ENCODE measurements at places on chromosomes 12 and 14. TPM values are rescaled to one million over a fixed set of nuclear protein-coding genes. Genes with fewer than 3 reads are reported as not detected.
A peak's percentile ranks its signal among the peaks of the same experiment; 100 is the strongest.

The NANOG gene
- not detected for total RNA-seq

The ZDHHC22 gene
- total RNA-seq, result not detected

The DCN gene
- not detected for total RNA-seq

The GLI1 gene
- 0.48 TPM for total RNA-seq

The BHLHE41 gene
- not detected for total RNA-seq

The KRT82 gene
- not detected for total RNA-seq

The NDRG2 gene
- total RNA-seq, result 8.3 TPM

DNA sequence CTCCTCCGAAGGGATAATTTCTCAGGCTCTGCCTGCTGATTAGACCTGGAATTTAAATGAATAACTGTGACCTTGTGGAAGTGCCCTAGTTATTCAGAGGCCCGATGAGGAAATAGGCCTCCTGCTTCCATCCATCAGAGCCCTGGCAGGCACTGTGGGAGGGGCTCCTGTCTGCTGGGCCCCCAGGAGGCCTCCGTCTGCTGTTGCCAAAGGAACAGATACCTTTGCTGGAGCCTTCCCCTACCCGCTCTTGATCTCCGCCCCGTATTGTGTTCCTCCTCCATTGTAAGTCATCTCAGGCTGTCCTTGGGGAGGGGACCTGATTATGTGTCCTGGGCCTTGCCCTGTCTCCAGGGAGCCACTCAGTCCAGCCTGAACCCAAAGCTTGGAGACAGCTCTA, 112.3 kb downstream of the NRXN3 start:
- no peak for DNase-seq

- no peak for DNase-seq
Observed at GRCh38 chr14:101757839-101758211, 3.7 kb upstream of the PPP2R5C start.

- no peak for DNase-seq
Observed at GRCh38 chr12:67810166-67810565, 161.6 kb downstream of the DYRK2 start.

- no peak for DNase-seq
Observed at GRCh38 chr12:49643961-49644619, 20.7 kb downstream of the PRPF40B start.

DNA sequence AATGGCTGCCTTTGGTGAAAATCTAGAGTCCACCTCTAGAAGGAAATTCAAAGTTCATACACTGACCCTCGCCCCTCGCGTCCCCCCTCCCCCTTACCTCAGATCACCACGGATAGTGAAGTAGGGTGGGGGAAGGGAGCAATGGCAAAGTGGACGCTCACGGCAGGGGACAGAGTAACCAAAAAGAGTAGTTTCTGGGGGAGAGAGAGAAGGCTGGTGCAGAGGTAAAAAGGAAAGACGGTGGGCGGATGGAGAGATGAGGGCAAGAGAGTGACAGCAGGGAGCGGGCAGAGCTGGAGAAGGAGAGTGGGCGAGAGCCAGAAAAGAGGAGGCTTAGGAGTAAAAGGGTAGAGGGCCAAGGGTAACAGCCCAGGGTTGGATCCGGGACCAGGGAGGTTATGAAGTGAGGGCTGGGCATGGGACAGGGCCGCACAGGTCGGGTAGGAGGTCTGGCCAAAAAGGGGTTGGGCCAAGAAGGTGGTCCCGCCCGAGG, 423 bp downstream of the ALDH6A1 start:
- no peak for DNase-seq

GRCh38 chr12:30439201-30439600, 256.5 kb downstream of the IPO8 start:
- no peak for DNase-seq

GRCh38 chr14:32932914-32933628, 5.6 kb upstream of the NPAS3 start:
- no peak for DNase-seq

GRCh38 chr12:115840159-115840558, 437.3 kb downstream of the MED13L start:
- DNase-seq, result no peak

GRCh38 chr14:56751471-56751870, 58.8 kb downstream of the OTX2 start:
- DNase-seq, result no peak

DNA sequence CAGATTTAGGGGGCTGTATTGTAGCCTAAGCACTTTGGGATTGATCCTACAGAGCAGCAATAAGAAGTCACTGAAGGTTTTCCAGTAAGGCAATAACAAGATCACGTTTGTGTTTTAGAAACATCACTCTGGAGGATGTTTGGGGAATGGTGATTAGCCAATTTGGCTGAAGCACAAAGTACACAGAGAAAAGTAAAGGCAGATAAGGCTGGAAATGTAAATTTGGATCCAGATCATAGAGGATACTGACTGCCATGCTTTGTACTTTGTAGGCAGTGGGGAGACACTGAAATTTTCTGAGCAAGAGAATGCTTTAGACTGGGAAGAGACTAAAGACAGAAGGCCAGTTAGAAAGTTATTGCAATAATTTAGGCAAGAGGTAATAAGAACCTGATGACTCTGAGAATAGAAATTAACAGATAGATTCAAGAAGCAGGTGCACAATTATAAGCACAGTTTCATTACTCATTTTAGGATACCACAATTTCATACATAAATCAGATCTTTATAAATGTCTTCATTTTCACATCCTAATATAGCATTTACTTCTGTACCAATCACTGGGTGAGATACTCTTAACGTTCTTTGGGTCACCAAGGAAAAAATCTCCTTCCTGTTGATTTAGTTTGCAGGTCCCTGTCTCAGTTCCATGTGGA, 314.5 kb upstream of the GARIN6 start:
- no peak for DNase-seq

DNA sequence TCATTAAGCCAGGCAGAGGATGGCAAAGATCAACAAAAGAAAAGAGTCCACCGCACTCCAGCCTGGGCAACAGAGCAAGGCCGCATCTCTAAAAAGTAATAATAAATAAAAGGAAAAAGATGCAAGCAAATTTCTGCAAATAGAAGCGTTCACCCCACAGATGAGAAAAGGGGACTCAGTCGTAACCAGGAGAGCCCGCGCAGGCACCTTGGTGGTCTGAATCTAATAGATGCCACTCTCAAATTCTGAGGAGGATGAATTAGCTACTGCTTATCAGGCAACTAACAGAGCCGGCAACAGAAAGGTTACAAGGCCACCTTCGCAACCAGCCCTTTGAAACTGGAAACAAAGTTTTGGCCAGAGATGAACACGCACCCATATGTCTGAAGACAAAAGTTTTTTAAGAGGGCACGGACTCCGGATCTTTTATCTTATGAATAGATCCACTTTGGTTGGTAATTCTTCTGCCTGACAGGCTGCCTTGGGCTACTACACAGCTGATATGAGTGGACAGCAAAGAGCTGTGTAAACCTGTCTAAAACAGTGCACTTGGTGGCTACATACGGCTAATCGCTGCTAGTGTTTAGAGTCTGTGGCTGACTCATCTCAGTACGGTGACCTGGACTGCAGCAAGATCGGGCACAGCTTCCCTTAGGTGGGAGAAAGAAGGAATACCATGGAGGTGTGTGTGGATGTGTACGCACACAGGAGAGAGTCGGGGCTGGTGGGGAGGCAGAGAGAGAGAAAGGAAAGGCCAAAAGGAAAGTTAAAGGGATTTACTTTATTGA, 32.9 kb upstream of the TTC7B start:
- DNase-seq, result no peak

- DNase-seq, result no peak
Observed at GRCh38 chr14:102297436-102298170, 7.4 kb downstream of the MOK start.

DNA sequence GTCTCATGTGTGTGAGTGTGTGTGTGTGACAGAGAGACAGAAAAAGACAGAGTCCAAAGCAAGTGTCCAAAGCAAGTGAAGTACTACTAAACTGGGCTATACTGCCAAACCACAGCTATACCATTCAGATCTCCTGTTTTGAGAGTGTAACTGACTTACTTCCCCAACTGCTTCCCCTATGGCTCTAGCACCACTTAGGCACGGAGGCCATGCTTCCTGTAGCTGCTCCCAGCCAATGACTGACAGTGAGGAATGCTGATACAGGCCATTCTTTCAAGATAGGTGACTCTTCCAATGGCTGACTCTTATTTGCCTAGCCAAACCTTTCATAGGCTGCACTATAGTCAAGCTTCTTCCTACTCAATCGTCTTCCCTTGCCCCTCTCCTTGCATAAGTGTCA, 393.2 kb downstream of the BCAT1 start:
- DNase-seq, result no peak

DNA sequence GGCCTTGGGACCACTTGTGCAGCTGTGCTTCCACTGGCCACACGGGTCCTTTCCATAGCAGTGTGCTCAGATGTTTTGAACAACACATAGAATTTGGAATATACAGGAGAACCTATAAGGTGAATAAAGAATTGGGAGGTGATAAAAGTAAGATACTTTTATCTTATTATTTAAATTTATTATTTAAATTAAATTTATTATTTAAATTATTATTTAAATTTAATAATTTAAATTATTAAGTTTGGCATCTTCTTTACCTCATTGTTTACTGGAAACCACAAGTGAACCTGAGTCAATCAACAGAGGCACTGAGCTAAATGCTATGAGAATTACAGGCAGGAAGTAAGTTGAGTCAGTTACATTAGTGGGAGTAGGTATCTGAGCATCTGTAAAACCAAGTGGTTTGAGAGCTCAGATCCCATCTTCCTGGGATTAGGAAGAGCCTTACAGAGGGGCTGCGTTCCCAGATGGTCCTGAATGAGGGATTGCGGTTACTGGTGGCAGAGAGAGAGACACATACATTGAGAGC, 103.1 kb downstream of the ESR2 start:
- no peak for DNase-seq

- no peak for DNase-seq
Observed at GRCh38 chr14:95052016-95052585, 105.2 kb downstream of the DICER1 start.

DNA sequence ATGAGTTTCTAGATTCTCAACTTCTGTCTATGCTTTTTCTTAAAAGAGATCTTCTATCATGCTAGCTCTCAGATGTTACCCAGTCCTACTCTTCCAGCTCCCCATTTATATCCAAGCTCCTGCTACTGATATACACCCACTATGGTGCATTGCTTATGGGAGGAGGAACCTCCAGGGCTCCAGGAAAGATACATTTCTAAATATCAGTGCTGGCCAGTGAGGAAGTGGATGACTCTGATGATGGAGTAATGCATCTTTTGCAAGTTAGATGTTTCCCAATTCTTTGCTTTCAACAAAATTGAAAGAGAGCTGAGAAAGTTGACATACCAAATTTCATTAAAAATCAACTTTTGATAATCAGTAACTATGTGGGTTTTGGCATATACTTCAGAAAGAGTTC, 105.7 kb upstream of the RESF1 start:
- DNase-seq, result no peak

- no peak for DNase-seq
Observed at GRCh38 chr12:1544996-1545700, 49.2 kb downstream of the FBXL14 start.

GRCh38 chr12:53200107-53200457, 7.0 kb downstream of the ITGB7 start:
- no peak for DNase-seq

- no peak for DNase-seq
Observed at GRCh38 chr14:61233436-61233956, 47.6 kb downstream of the TMEM30B start.

DNA sequence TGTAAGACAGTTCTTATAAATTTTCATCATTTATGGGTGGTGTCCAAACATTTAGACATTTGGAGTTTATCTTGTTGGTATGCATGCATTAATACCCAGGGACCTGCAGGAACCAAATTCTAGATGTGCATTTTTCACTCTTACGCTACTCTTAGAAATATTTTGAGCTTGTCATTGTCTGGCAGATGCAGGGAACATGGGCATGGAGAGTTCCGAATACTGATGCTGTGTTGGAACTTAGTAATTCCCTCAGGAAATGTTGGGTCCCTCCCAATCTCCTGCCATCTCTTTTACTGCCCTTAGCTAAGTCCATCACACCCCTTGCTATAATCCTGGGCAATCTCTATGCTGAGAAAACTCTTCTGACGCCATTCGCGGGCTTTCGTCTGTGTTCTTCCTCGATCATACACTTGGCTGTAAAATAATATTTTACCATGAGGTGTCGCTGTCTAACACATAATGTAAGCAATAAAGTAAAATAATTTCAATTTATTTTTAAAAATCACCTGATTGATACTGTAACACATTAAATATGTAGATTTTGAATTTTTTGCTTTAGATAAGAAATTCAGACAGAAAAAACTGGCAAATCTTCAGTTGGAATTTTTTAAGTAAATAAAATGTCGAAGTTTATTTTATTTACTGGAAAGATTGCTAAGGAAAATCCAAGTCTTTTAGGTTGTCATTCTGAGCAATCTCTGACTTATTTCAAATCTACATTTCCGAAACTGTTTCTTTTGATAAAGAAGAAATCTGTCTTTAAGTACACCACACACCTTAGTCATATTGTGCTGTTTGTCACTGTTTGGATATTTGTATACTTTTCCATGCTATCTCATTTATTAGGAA, 304.1 kb upstream of the SSTR1 start:
- DNase-seq, result no peak

GRCh38 chr14:90373887-90374286, 22.9 kb upstream of the CALM1 start:
- DNase-seq, result no peak

DNA sequence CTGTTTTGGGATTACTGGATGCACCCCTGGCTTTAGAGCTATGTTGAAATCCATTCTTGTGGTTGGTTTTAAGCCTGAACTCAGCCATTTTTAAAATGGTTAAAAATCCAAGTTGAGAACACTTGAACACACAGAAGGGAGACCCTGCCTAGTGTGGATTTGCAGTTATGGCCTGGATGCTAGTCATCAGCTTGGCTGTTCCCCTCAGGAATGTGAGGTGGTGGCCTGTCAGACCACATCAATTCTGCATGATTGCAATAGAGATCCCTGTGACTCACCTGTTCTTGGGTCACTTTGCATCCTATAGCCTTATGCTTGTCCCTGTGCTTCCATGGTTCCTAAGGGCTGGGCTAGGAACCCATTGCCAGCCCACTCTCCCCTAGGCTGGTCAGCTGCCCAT, 454.1 kb downstream of the ATP23 start:
- DNase-seq, result no peak

- DNase-seq, result no peak
Observed at GRCh38 chr12:84986586-84986985, 49.5 kb downstream of the TSPAN19 start.

DNA sequence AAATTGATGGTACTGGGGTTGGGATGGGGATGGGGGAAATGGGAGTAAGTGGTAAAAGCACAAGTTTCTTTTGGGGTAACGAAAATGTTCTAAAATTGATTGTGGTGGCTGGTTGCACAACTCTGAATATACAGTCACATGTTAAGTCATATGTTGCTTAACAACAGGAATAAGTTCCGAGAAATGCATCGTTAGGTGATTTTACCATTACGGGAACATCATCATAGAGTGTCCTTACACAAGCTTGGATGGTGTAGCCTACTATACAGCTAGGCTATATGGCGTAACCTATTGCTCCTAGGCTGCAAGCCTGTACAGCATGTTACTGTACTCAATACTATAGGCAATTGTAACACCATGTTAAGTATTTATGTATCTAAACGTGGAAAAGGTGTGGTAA, 31.0 kb downstream of the ITGA7 start:
- no peak for DNase-seq

- DNase-seq, result peak; percentile 75
Observed at GRCh38 chr14:68977718-68978171, 1.4 kb downstream of the ACTN1 start.

GRCh38 chr14:81686512-81686911, 152.9 kb upstream of the SEL1L start:
- no peak for DNase-seq
